ENCODE measurements at places on chromosomes 1 and 21. TPM values are rescaled to one million over a fixed set of nuclear protein-coding genes. Genes with fewer than 3 reads are reported as not detected.
A peak's percentile ranks its signal among the peaks of the same experiment; 100 is the strongest.

DNA sequence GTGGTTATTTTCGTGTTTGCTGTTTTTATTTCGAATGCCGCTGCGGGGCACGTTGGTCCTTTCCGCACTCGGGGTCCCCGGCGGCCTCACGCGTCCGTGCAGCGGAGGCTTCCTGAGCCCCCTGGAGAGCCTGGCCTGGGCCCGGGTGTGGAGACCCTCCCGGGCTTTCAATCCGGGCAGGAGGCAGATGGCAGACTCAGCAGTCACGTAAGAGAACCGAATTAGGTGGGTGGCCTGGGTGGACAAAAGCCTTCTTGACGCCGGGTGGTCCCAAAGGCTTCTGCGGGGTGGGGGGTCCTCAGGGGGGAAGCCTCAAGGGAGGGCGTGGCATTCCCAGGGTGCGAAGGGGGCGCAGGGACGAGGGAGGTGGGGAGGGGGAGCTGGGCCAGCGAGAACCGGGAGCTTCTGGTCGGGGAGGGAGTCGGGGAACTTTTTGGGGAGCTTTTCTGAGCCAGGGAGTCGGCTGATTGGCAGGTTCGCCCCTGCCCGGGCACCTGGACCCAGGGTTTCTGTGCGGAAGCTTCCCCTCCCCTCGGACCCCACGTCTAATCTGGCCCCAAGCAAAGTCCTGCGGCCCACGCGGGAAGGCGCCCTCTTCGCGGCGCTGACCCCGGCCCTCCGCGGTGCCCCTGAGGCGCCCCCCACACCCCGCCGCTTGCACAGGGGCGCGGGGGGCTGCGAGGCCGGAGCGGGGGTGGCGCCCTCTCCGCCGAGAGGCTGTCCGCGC is 1.3 kb upstream of the HES4 start:
- H3K27ac ChIP-seq = peak overlapping the region; percentile 63
- no peaks in the 10 kb centered on the region for H3K36me3 ChIP-seq
- peak overlapping the region; percentile 20 for H3K4me3 ChIP-seq
- peaks cover 20% of the 10 kb centered on the region for H3K4me1 ChIP-seq
- DNase-seq = no peak

- peaks cover 13% of the 10 kb centered on the region for H3K36me3 ChIP-seq
- no peak for DNase-seq
- peak overlapping the region; percentile 20 for H3K27ac ChIP-seq
- no peak overlapping the region for H3K4me3 ChIP-seq
- no peaks in the 10 kb centered on the region for H3K27me3 ChIP-seq
Observed at GRCh38 chr1:26790551-26790953, 2.8 kb downstream of the PIGV start.

Gene AIRE
- total RNA-seq = not detected

GRCh38 chr1:213417846-213418245 is 366.8 kb downstream of the RPS6KC1 start:
- H3K27ac ChIP-seq = no peak overlapping the region
- H3K36me3 ChIP-seq = no peaks in the 10 kb centered on the region
- no peak overlapping the region for H3K4me3 ChIP-seq
- H3K4me1 ChIP-seq = no peaks in the 10 kb centered on the region
- no peaks in the 10 kb centered on the region for H3K27me3 ChIP-seq

Gene DNAJC6
- total RNA-seq = 5.1 TPM

Data from CD8-positive, alpha-beta memory T cell (primary cell).